ENCODE measurements at places on chromosomes 3 and 15. TPM values are rescaled to one million over a fixed set of nuclear protein-coding genes. Genes with fewer than 3 reads are reported as not detected.

- H3K27me3 ChIP-seq, result no peaks in the 10 kb centered on the region
- H3K27ac ChIP-seq, result no peak overlapping the region
Observed at GRCh38 chr15:38424101-38424552, 29.8 kb upstream of the FAM98B start.

- H3K4me1 ChIP-seq, result no peaks in the 10 kb centered on the region
- no peak overlapping the region for H3K27ac ChIP-seq
- no peaks in the 10 kb centered on the region for H3K36me3 ChIP-seq
- no peak overlapping the region for H3K4me3 ChIP-seq
- DNase-seq, result no peak
- H3K27me3 ChIP-seq, result no peaks in the 10 kb centered on the region
Observed at GRCh38 chr15:33822479-33822878, 145.8 kb upstream of the CHRM5 start.

GRCh38 chr3:116579840-116580239, 129.7 kb upstream of the TUSC7 start:
- H3K27me3 ChIP-seq, result no peaks in the 10 kb centered on the region
- DNase-seq, result no peak
- no peaks in the 10 kb centered on the region for H3K4me1 ChIP-seq
- H3K36me3 ChIP-seq, result no peaks in the 10 kb centered on the region
- no peak overlapping the region for H3K4me3 ChIP-seq
- H3K27ac ChIP-seq, result no peak overlapping the region

DNA sequence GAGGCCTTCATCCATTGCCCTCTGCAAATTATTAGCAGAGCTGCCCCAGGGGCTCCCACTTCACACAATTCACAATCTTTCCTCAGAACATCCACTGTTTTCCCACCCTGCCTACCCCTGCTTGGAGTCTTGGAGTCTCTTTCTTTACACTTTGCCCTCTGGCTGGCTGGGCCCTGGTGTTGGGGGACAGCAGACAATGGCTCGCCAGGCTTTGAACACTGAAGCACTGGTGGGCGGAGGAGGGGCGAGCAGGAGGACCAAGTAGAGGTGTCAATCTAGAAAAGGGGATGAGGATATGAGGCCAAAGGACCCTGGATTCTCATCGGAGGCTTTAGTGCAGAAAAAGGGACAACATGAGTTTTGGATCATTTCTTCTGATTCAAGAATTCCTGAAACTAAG, 212.0 kb downstream of the NR1D2 start:
- DNase-seq, result no peak
- H3K36me3 ChIP-seq, result no peaks in the 10 kb centered on the region
- no peak overlapping the region for H3K4me3 ChIP-seq
- no peaks in the 10 kb centered on the region for H3K27me3 ChIP-seq
- peaks cover 8% of the 10 kb centered on the region for H3K4me1 ChIP-seq

- H3K4me3 ChIP-seq, result no peak overlapping the region
- H3K4me1 ChIP-seq, result no peaks in the 10 kb centered on the region
- H3K36me3 ChIP-seq, result no peaks in the 10 kb centered on the region
- H3K27me3 ChIP-seq, result no peaks in the 10 kb centered on the region
- H3K27ac ChIP-seq, result no peak overlapping the region
Observed at GRCh38 chr3:46737329-46737731, 19.7 kb upstream of the PRSS50 start.

GRCh38 chr3:128447561-128448013, 19.1 kb downstream of the DNAJB8 start:
- H3K4me1 ChIP-seq, result no peaks in the 10 kb centered on the region
- H3K4me3 ChIP-seq, result no peak overlapping the region
- DNase-seq, result no peak
- no peaks in the 10 kb centered on the region for H3K27me3 ChIP-seq
- no peaks in the 10 kb centered on the region for H3K36me3 ChIP-seq

DNA sequence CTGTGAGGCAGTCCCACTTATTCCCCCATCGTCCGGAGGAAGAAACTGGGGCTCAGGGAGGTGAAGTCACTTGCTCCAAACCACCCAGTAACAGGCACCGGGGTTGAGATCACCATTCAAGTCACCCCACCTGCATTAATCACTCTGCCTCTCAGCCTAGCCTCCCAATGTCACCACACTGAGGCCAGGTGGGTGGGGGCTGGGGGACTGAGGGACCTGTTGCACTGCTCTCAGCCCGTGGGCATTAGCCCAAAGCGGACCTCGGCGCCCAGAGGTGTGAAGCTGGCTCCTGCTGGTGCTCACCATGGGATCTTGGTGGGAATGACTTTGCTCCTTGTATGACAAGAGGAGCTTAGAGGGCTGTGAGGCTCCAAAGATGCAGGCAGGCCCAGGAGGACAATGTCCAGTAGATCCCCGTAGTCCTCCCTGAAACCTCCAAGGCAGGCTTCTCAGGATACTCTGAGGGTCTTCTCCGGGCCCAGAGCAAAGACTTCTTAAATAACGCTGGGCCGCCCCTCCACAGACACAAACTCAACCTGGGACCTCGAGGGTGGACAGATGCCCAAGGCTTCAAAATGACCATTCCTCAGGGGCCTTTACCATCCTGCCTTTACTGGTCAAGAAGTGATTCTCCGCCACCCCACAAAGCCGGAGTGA, 1.7 kb downstream of the NT5DC2 start:
- H3K27me3 ChIP-seq, result no peaks in the 10 kb centered on the region
- peaks cover 22% of the 10 kb centered on the region for H3K36me3 ChIP-seq
- H3K4me1 ChIP-seq, result peaks cover 65% of the 10 kb centered on the region
- DNase-seq, result peak; percentile 68
- H3K4me3 ChIP-seq, result no peak overlapping the region

- H3K4me1 ChIP-seq, result peaks cover 6% of the 10 kb centered on the region
- H3K27ac ChIP-seq, result no peak overlapping the region
- DNase-seq, result no peak
- no peaks in the 10 kb centered on the region for H3K36me3 ChIP-seq
Observed at GRCh38 chr3:122755491-122755890, 38.1 kb downstream of the HSPBAP1 start.

DNA sequence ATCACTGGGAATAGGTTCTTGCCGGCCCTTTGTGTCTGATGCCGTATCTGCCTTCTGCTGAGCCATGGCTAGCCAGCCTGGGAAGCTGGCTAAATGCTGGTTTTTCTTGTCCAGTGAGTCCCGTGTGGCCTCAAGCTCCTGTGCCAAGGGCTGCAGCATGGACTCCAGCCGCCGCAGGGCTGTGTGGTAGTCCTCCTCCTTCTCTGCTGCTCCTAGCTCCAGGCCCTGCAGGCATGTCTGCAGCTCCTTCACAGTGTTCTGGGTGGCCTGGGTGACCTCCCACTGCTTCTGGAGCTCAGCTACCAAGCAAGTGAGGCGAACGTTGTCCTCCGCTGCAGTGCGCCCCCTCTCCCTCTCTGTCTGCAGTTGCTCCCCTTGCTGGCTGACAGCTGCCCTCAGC, 24.9 kb downstream of the CXCR6 start:
- H3K36me3 ChIP-seq, result peaks cover 73% of the 10 kb centered on the region
- H3K27ac ChIP-seq, result no peak overlapping the region
- no peaks in the 10 kb centered on the region for H3K27me3 ChIP-seq
- H3K4me1 ChIP-seq, result peaks cover 19% of the 10 kb centered on the region
- H3K4me3 ChIP-seq, result no peak overlapping the region

The BFSP2 gene
- total RNA-seq, result not detected

The PLA2G4D gene
- total RNA-seq, result 0.10 TPM

The ABI3BP gene
- total RNA-seq, result 10.7 TPM

The LDHAL6B gene
- total RNA-seq, result not detected

The TMEM207 gene
- not detected for total RNA-seq

The REC114 gene
- not detected for total RNA-seq
